Left lung (tissue), 14 donors: ENCODE measurements at places on chromosomes 2 and 18. TPM values are rescaled to one million over a fixed set of nuclear protein-coding genes. Genes with fewer than 3 reads are reported as not detected.

Gene DSC2
- 17.6 TPM for polyA plus RNA-seq

GRCh38 chr2:175462246-175462645, 280.7 kb upstream of the ATP5MC3 start:
- no peak for DNase-seq

- no peak for DNase-seq
Measured at GRCh38 chr2:42941633-42942176, 149.3 kb upstream of the HAAO start.

DNA sequence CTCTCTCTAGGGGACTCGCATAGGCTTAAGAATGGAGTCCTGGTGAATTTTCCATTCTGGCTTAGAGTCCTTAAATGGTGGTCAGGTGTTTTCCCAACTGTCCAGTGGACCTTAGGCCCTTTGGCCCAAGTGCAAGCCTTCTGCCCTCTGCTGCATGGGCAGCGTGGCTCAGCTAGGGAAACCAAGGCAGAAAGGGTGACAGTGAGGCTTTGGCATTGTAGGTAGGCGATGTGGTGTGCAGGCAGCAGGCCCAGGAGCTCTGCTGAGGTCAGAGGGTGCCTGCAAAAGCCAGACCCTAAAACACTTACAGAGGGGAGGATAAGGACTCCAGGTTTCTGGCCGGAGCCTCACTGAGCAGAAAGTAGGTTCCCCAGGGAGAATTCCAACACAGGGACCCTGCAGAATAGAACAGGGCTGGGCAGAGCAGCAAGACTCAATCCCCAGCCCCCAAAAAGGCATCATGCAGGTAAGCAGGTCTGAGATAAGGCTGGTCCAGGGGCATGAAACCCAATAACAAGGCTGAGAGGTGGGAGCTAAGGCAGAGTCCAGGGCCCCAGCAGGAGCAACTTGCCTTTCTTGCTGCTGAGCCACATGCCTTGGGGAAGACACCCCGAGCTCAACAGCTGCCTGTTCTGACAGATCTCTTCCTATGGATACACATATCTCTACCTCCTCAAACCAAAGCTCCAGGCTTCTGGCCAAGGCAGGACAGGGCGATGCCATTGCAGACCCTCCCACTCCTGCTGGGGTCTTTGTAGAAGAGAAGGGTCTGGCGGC, 199.7 kb downstream of the TNS1 start:
- no peak for DNase-seq

Gene SCRN3
- polyA plus RNA-seq = 36.0 TPM

DNA sequence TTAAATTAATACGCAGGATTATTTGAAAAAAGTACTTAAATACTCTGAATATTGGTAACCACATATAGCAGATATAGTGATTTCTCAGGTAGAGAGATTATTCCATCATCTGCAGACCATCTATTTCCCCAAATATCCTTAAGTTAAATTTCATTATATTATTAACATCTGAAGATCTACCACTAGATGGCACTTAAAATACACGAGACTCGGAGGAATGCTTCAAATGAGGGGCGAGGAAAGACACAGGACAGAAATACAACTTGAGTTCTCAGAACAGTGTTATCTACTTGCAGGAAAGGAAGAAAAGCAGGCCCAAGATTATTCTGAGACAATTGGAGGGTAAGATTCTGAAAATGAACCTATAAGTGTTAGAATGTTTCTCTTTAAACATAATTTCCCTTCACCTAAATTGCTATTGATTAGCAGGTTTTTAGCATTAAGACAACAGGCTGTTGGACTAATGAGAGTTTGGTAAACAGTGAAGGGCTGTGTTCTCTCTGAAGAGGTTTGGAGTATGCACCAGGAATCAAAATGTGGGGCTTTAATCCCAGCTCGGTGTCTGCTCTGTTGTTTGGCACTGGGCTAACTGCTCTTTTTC, 76.9 kb upstream of the GCFC2 start:
- DNase-seq = peak; percentile 36

Gene DNAJC5G
- polyA plus RNA-seq = 0.25 TPM

Gene ACKR3
- polyA plus RNA-seq = 40.3 TPM
